Activated naive CD4-positive, alpha-beta T cell (primary cell): ENCODE measurements at places on chromosomes 3 and 15.

- DNase-seq: no peak
Measured at GRCh38 chr15:39487458-39487735, 93.5 kb upstream of the THBS1 start.

DNA sequence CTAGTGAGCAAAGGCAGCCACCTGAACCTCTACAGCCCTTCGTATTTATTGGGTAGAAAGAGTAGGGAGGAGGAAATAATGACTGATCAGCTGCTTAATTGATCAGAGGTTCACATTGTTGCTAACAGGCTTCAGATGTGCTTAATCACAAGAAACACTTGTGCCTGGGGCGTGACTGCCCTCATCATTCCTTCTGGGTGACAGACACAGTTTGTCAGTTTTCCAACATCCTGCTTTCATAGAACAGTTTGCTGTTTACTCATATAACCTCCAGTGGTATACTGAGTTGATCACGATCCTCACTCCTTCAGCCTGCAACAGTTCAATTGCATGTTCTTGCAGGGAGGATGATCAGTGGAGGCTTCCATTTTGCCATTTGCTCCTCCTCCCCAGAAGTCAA, 13.6 kb upstream of the CASR start:
- no peak for DNase-seq

GRCh38 chr15:45534821-45535220, 12.3 kb upstream of the SLC30A4 start:
- no peak for DNase-seq

GRCh38 chr3:177932750-177933660, 603.2 kb upstream of the KCNMB2 start:
- no peak for DNase-seq

DNA sequence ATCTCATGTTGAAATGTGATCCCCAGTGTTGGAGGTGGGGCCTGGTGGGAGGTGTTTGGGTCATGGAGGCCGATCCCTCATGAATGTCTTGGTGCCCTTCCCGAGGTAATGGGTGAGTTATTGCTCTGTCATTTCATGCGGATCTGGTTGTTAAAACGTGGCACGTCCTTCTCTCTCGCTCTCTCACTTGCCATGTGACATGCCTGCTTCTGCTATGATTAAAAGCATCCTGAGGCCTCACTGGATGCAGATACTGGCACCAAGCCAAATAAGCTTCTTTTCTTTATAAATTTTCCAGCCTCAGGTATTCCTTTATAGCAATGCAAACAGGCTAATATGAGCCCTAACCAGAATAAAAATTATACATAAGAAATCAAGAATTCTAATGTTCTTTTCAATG, 31.7 kb upstream of the HACD2 start:
- DNase-seq: no peak

DNA sequence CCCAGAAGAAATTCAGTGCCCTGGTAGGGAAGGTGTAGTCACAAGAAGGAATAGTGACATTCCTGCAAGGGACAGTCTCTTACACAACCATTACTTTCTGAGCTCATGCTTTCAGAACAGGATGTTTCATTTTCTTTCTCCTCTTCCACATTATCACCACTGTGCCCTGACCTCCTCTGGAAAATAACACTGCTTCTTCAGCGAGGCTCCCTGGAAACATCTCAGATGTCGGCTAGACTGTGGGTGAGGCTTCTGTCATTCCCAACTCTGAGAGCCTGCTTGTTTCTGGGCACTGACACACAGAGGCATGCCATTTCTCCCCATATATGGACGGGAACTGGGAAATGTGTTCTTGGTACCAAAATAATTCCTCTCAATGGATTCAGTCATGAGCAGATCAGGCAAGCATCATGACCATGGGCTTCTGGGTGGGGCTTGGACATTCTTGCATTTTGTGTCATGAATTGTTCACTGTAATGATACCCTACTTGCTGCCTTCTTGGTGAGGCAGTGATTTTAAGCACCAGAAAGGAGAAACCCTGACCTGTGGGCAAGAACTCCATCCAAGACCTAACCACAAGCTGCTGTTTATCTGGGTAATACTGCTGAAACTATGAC, 14.3 kb upstream of the TNFAIP8L3 start:
- DNase-seq: no peak
